ENCODE measurements at places on chromosomes 2 and 18.

- peak; percentile 3 for DNase-seq
Measured at GRCh38 chr18:5237083-5237722, 40.1 kb upstream of the AKAIN1 start.

DNA sequence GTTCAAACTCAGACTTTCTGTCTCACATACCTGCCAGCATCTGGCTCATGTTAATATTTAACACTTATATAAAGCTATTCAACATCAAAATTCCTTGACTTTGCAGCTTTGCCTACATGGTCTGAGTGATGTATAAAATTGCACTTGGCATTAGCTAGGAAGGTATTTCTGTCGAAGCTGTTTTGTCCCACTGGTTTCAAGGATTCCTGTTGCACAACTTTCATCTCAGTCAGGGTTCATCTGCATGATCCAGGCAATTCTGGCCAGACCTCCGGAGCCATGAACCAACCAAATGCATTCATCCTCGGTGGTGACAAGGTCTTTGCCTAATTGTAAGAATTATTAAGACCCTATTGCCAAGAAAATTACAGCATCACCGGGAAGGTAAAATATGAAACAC lies 185.4 kb downstream of the ZEB2 start:
- no peak for DNase-seq

GRCh38 chr2:24050041-24050979 lies 769 bp downstream of the FKBP1B start:
- DNase-seq: no peak

DNA sequence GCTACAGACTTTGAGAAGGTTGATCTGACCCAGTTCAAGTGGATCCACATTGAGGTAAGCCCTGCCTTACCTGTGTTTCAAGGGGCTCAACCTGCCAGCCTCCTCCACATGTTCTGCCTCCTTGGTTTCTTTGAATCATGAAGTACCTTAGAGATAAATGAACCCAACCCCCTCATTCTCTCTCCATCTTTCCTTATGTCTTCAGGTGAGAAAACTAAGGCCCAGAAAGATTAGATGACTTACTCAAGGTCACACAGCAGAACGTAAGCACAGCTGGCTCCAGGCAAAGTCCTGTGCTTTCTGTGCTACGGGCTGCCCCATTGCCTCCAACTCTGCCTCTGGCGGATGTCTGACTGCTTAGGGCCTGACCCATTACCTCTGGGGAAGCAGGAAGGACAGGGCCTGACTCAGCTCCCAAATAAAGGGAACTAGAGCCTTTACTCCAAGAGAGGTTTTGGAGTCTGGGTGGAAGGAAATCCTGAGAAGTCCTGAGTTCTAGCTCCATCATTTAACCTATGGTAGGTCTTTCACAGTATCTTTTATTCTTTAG lies 10.3 kb downstream of the KHK start:
- DNase-seq: no peak

GRCh38 chr2:230326453-230327417 lies at the start of gene SP140L:
SP140L (plus strand) TSS chr2:230327193; CDS start chr2:230327270, 77 bp downstream.
- DNase-seq: peak; percentile 77

GRCh38 chr2:54767921-54768320 lies 44.5 kb downstream of the EML6 start:
- DNase-seq: peak; percentile 18

DNA sequence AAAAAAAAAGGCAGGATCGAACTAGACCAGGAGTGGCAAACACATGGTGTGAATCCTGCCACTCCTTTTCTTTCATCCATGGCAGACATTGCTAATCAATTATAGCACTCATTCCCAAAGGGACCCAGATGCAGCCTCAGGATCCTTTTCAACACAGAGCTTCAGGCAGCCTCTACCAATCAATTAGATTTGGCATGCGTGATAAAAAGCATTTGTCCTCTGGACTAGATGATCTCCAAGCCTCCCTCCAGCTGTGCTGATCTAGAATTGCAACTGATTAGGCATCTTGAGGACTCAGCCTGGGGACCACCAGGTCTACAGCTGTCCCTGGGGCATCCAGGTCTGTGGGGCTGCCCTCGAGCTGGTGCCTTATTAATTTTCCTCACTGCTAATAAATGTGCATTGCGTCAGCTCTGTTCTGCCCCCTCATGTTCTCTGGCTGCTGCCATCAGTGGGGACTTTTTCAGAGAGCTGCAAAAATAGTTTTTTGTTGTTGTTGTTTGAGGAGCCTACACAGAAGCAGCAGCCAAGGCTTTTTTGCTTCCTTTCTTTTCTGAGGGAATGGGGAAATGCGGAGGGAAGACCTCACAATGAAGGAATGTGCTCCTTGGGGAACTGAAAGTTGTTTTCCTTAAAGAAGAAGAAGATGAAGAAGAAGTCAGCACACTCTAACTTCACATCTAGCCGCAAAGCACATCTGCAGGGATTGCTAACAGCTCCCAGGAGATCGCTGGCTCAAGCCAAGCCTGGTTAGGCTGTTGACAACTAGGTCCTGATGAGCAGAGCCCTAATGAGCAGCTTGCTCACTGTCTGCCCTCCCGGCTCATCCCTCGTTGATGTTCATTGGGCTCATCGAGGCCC lies 8.8 kb upstream of the ATOH8 start:
- peak; percentile 95 for DNase-seq

- DNase-seq: no peak
Measured at GRCh38 chr2:224325941-224326340, 76.0 kb downstream of the FAM124B start.

GRCh38 chr2:54864727-54865126 lies 141.3 kb downstream of the EML6 start:
- no peak for DNase-seq

DNA sequence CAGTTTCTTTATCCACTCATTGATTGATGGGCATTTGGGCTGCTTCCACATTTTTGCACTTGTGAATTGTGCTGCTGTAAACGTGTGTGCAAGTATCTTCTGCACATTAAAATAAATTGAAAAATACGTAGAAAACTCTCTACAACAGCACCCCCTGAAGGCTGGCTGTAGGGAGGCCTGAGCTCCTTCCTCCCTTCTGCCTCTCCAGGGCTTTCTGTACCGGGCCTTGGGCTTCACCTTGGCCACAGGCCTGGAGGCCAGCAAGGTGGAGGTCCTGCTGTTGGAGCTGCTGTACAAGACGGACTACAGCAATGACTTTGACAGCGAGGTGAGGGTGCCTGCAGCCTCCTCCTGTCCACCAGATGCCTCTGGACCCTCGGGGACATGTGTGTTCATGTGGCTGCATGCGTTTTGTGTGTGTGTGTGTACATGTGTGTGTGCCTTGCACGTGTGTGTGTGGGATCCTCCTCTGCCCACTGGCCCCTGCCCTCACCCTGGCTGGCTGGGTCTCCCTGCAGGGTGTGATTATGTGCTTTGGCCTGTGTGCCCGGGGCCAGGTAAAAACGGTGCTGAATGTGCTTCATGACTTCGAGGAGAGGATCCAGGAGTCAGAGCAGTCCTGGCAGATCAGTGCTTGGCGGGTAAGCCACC lies 29.2 kb downstream of the MROH2A start:
- no peak for DNase-seq

GRCh38 chr2:12737738-12738485 lies 21.2 kb downstream of the TRIB2 start:
- DNase-seq: no peak

- DNase-seq: peak; percentile 97
Measured at GRCh38 chr18:3604498-3605408, 154.8 kb downstream of the TGIF1 start.

DNA sequence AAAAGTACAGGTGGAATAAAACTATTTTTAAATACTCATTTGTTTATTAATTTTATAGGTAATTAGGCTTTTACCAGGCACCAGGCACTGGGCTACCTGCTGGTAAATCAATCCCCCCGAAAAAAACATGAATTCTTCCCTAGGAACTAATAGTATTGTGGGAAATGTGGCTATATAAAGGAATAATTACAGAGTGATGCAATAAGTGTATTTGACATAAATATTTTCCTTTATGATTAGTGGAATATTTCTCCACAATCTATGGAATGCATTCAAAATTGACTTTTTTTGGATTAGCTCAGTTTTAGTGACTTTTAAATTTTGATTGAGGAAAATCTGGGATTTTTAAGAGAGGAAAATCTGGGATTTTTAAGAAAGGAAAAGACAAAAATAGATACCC lies 109.7 kb upstream of the BZW1 start:
- no peak for DNase-seq

DNA sequence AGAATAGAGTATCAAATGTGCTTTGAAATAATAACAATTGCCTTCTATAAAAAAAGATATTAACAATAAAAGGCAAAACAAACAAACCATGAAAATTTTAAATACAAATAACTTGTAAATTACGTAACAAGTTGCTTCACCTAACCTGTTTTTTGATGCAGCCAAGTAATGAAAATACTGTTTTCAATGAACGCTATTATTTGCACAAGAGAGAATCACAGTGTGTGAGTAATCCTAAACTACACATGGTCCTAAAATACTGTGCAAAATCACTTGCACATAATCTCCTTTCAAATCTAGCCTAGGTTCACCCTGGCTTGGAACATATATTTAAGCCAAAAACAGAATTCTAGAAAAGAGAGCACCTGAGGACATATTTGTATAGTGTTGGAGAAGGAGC lies 98.9 kb downstream of the CCDC148 start:
- DNase-seq: no peak

DNA sequence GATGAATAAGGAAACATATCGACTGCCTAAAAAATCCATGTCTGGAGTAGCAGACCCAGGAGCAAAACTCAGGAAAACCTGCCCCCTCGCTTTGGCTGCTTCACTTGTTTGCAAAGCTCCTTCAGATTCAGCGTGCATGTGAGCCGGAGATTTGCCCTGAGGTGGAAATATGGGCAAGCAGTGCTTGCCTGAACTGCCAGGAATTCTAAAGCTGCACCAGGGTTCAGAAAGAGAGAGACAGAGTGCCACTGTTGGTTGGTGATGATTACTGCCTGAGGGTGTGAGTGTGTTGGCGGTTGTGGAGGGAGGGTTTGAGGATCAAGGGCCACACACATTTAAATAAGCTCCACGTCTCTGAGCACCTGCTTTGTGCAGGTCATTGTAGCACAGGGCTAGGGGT lies 139.6 kb upstream of the RGPD4 start:
- peak; percentile 7 for DNase-seq

- peak; percentile 81 for DNase-seq
Measured at GRCh38 chr2:197280015-197280702, 30.4 kb downstream of the ANKRD44 start.

DNA sequence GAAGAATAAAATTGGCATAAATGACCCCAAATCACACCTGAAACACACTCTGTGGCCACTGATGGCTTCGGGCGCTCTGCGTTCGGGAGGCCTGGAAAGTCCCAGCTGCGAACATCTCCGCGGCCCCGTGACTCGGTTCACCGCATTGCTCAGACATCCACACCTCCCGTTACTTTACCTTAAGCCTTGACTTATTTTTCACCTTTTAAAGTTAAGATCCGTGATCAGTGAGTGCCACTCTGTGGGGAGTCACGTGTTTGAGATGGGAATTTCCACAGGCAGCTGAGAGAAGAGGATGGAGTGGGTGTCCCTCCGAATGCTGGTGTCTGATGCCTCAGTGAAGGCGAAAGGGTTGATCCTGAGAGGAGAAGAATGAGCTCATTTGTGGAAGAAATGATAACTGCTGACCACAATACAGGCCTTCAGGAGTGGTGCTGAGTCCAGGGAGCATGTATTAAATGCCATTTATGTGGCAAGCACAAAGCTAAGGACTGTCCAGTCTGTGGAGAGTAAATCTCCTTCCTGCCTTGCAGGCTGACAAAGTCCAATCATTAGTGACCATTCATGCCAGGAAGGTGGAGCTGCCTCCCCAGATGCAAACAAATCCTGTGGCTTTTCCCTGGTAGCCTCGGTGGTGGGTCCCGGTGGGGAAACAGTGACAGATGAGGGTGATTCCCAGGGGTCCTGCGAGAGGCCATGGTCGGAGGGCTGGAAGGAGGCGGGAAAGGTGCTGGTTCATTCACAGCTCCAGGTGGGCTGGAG lies 168.8 kb downstream of the RTP5 start:
- no peak for DNase-seq

- DNase-seq: peak; percentile 81
Measured at GRCh38 chr2:165114346-165114939, 89.4 kb downstream of the SCN3A start.

DNA sequence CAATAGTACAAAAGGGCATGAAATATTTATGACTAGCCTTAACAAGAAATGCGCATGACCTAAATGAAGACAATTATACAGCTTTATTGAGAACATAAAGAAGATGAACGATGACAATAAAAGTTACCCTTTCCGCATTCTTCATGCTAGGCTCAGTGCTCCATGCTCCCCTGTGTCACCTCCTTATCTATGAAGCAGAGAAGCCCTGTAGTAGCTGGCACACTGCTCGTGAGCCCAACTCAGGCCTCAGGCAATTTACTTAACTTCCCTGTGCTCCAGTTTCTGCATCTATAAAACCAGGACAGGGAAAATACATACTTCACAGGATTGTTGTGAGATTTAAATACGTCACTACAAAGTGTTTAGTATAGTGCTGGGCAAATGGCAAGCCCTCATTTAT lies 34.5 kb upstream of the NABP1 start:
- no peak for DNase-seq

DNA sequence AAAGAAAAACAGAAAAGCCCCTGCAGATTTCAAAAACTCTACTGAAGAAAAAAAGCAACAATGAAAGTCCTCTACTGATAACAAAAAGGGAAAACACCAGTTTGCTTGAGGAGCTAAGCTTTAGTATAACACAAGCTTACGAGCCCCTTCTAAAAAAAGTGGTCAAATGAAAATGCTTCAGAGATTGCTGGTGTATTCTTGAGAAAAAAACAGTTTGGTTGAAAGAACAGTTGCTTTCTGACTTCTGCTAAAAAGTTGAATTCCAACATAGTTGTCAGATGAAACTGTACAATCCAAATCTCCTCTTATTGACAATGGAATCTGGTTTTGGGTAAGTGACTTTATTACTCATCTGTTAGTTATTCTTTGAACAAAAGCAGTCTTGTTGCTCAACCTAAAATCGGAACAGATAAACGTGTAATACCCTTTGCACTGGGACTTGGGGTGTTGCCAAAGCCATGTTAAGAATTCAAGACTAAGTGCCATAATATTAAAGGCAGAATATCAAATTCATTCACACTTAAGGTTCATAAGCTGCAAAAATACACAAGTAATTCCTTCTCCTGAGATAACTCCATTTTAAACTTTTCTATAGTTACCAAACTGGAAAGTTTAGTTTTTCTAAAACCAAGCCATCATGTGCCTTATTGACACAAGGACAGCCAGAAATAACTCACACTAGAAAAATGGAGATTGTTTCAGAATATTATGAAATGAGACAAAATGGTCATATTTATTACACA lies 45.3 kb upstream of the SPAG16 start:
- DNase-seq: peak; percentile 95

DNA sequence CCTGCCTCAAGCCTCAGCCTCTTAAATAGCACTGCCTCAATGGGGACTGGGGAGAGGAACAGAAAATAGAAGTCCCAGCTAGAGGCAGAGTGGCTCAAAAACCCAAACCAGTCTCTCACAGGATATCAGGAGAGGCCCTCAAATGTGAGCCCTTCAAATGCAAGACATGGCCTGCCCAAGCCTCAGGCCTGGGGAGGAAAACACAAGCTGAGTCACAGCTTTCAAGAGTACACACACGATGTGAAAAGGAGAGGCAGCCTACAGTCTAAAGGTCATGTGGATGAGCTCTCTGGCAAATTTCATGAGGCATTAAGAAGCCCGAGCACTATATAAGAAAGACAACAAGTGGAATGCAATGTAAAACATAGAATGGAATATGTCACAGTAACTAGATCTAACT lies 316.6 kb upstream of the MEX3C start:
- no peak for DNase-seq

GRCh38 chr2:23900541-23901322 lies 26.2 kb downstream of the ATAD2B start:
- peak; percentile 82 for DNase-seq

All from fibroblast of skin of abdomen (primary cell).